CD8-positive, alpha-beta T cell (primary cell): ENCODE measurements at places on chromosomes 1 and 21. TPM values are rescaled to one million over a fixed set of nuclear protein-coding genes. Genes with fewer than 3 reads are reported as not detected.

CD5L gene
- not detected for total RNA-seq

IFNLR1 gene
- 5.6 TPM for total RNA-seq

HSPA6 gene
- 0.30 TPM for total RNA-seq

CCDC17 gene
- total RNA-seq: 4.5 TPM

TMCC2 gene
- total RNA-seq: 1.5 TPM

LCE1F gene
- total RNA-seq: not detected

VCAM1 gene
- 1.2 TPM for total RNA-seq

ZC3H12A gene
- total RNA-seq: 205 TPM

SELL gene
- total RNA-seq: 79.5 TPM

SLC44A3 gene
- total RNA-seq: not detected

CD34 gene
- total RNA-seq: not detected

C21orf58 gene
- total RNA-seq: 1.5 TPM

GUCA2B gene
- not detected for total RNA-seq

MXRA8 gene
- total RNA-seq: 9.3 TPM

ADCY10 gene
- 0.08 TPM for total RNA-seq

SELE gene
- not detected for total RNA-seq

SMG5 gene
- 70.2 TPM for total RNA-seq

TAS1R1 gene
- not detected for total RNA-seq

S100A5 gene
- total RNA-seq: not detected

GNG4 gene
- 0.08 TPM for total RNA-seq

KRTAP11-1 gene
- total RNA-seq: not detected

NBPF10 gene
- total RNA-seq: 1.8 TPM

VHLL gene
- not detected for total RNA-seq

PDZK1IP1 gene
- total RNA-seq: not detected

UBXN10 gene
- total RNA-seq: 0.22 TPM

FASLG gene
- total RNA-seq: 3.5 TPM

KCNK1 gene
- total RNA-seq: not detected

CHIA gene
- total RNA-seq: not detected

BCAN gene
- not detected for total RNA-seq

C1orf226 gene
- not detected for total RNA-seq

FMN2 gene
- not detected for total RNA-seq

KLHL17 gene
- 16.1 TPM for total RNA-seq

PERM1 gene
- total RNA-seq: not detected

OR2L13 gene
- total RNA-seq: not detected

GPR161 gene
- total RNA-seq: not detected

RUNX3 gene
- 424 TPM for total RNA-seq

JAM2 gene
- not detected for total RNA-seq

TTC22 gene
- total RNA-seq: 4.2 TPM

DISP3 gene
- 0.57 TPM for total RNA-seq

CSDE1 gene
- total RNA-seq: 732 TPM

CDA gene
- not detected for total RNA-seq

GNAT2 gene
- not detected for total RNA-seq

LORICRIN gene
- total RNA-seq: not detected

TCHH gene
- total RNA-seq: not detected

JUN gene
- total RNA-seq: 598 TPM

AKR7A3 gene
- 1.6 TPM for total RNA-seq

HSD3B2 gene
- total RNA-seq: not detected

ADAM30 gene
- not detected for total RNA-seq

NBPF4 gene
- not detected for total RNA-seq

MROH7 gene
- total RNA-seq: not detected

TNFSF18 gene
- total RNA-seq: not detected

C1QC gene
- not detected for total RNA-seq

PARS2 gene
- total RNA-seq: not detected

PLPPR4 gene
- not detected for total RNA-seq

HPCA gene
- not detected for total RNA-seq

SMPDL3B gene
- total RNA-seq: not detected

AGT gene
- total RNA-seq: not detected
